ENCODE measurements at places on chromosomes 5 and 9. TPM values are rescaled to one million over a fixed set of nuclear protein-coding genes. Genes with fewer than 3 reads are reported as not detected.

SLC36A3 gene
- not detected for total RNA-seq

PPP3R2 gene
- total RNA-seq = not detected

CTNNAL1 gene
- total RNA-seq = 23.7 TPM

RANBP3L gene
- not detected for total RNA-seq

CYFIP2 gene
- 37.8 TPM for total RNA-seq

SURF1 gene
- total RNA-seq = 47.9 TPM

- no peak for DNase-seq
- H3K4me1 ChIP-seq = no peaks in the 10 kb centered on the region
- H3K4me3 ChIP-seq = no peak overlapping the region
- no peaks in the 10 kb centered on the region for H3K27me3 ChIP-seq
- H3K27ac ChIP-seq = no peak overlapping the region
These were observed 749.2 kb downstream of the TLE4 start for GRCh38 chr9:80320916-80321315.

DNA sequence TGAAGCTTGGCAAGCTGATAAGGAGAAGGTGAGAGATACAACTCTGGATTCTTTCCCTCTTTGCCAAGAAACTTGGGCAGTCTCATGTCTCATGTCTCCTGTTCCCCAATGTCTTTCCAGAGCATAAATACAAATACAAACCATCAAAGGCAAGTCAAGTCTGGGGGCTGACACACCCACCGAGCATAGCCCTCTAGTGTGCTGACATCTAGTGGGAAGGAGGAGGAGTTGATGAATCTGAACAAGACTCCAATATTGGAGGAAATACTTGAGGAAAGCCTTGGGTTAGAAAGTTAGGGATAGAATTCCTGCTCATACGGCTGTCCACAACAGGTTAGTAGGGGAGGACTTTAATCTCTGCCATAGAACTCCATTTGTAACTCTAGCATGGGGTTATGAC, 8.6 kb downstream of the MLANA start:
- no peaks in the 10 kb centered on the region for H3K36me3 ChIP-seq
- no peak overlapping the region for H3K4me3 ChIP-seq
- H3K27me3 ChIP-seq = no peaks in the 10 kb centered on the region

DNA sequence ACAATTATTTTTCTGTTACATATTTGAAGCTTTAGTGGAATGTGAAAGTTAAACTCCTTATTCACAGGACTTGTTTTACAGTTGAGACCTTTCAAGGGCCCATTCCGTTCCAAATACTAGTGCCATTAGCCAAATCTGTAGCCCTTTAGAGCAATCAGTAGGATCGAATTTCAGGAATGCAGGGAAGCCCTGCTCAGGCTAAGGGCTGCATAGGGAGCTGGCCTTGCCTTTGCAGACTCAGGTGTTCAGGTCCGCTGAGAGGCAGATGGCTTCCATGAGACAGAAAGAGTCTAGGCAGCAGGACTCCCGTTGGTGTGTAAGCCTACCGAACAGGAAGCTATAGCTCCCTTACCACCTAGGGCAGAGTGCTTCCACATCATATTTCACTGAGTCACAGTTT, 150.1 kb upstream of the SLC27A6 start:
- H3K4me3 ChIP-seq = no peak overlapping the region
- no peaks in the 10 kb centered on the region for H3K36me3 ChIP-seq
- no peak for DNase-seq
- no peak overlapping the region for H3K27ac ChIP-seq
- no peaks in the 10 kb centered on the region for H3K27me3 ChIP-seq

GRCh38 chr5:177362610-177363507, 5.1 kb downstream of the RGS14 start:
- peak; percentile 69 for DNase-seq
- H3K27me3 ChIP-seq = no peaks in the 10 kb centered on the region
- peaks cover 17% of the 10 kb centered on the region for H3K36me3 ChIP-seq
- peak overlapping the region; percentile 74 for H3K4me3 ChIP-seq

DNA sequence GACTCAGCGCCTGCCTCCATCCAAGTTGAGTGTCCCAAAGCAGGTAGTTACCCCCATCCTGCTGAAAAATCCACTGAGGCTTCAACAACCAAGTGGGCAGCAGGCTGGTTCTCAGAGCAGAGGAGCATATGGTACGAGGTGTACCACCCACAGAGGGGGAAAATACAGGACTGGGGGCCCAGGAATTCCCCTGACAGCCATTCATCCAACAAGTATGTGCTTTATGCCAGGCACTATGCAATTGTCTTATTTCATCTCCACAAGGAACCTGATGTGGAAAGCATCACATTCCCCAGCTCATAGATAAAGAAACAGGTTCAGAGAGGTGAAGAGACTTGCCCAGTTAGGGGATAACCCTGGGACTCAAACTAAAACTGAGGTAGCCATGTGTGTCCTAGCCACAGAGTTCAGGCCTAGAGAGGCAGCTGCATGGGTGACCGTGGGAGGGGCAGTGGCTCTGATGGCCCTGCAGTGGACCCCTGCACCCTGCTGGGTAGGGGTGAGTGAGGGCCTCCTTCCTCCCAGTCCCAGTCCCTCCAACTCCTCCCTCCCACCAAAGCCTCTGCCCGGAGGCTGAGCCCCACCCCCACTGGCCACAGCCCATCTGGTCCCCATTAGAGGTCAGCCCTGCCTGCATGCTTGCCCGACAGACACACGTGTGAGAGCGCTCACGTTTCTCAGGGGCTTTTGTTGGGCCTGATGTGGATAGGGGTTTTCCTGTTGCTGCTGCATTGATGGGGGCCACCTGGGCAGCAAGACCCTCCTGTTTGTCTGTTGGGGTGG, 11.5 kb downstream of the PDLIM4 start:
- H3K4me1 ChIP-seq = peaks cover 50% of the 10 kb centered on the region
- H3K27ac ChIP-seq = no peak overlapping the region
- no peak overlapping the region for H3K4me3 ChIP-seq
- peaks cover 4% of the 10 kb centered on the region for H3K36me3 ChIP-seq
- H3K27me3 ChIP-seq = no peaks in the 10 kb centered on the region

DNA sequence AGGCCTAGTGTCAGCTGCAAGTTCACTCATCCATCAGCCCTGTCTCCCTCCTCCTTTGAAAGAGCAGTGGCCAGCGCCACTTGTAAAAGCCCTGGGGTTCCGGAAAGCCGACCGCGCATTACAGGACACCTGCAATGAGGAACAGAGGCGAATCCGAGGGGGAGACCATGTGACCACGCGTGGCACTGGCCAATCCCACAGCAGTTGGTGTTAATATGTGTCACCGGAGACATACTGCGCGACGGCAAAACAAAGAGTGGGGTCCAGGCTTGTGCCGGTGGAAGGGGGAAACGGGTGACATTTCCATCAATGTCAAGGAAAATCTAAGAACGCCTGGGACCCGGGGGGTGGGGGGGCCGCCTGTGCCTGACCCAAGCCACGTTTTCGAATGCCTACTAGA, 480.8 kb downstream of the SPATA31A7 start:
- no peaks in the 10 kb centered on the region for H3K4me1 ChIP-seq
- DNase-seq = no peak
- H3K4me3 ChIP-seq = no peak overlapping the region
- H3K27ac ChIP-seq = no peak overlapping the region

DNA sequence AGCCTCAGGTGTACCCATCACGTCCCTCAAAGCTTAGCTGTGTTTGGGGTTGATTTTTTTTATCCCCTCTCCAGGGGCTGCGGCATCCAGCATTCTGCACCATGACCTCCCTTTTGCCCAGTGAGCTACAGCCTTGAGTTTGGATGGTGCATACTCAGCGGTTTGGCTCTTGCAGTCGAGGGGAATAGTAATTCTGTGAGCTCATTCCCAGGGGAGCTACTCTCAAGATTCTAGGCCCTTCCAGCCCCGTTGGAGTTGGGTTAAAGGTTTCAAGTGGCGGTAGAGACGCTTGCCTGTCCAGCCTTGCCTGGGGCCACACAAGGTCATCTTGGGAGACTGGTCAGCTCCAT, 102.2 kb upstream of the SPRY4 start:
- H3K27ac ChIP-seq = no peak overlapping the region
- no peak for DNase-seq
- H3K27me3 ChIP-seq = no peaks in the 10 kb centered on the region
- no peaks in the 10 kb centered on the region for H3K36me3 ChIP-seq

DNA sequence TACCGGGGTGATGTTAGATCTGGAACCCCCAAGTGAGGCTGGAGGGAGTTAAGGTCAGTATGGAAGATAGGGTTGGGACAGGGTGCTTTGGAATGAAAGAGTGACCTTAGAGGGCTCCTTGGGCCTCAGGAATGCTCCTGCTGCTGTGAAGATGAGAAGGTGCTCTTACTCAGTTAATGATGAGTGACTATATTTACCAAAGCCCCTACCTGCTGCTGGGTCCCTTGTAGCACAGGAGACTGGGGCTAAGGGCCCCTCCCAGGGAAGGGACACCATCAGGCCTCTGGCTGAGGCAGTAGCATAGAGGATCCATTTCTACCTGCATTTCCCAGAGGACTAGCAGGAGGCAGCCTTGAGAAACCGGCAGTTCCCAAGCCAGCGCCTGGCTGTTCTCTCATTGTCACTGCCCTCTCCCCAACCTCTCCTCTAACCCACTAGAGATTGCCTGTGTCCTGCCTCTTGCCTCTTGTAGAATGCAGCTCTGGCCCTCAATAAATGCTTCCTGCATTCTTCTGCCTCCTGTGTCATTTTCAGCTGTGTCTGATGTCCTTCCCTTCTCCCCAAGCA, 2.3 kb upstream of the MYOZ3 start:
- H3K4me1 ChIP-seq = no peaks in the 10 kb centered on the region
- H3K36me3 ChIP-seq = peaks cover 11% of the 10 kb centered on the region
- no peak for DNase-seq
- H3K27ac ChIP-seq = no peak overlapping the region
- peaks cover 47% of the 10 kb centered on the region for H3K27me3 ChIP-seq
- H3K4me3 ChIP-seq = no peak overlapping the region

- no peaks in the 10 kb centered on the region for H3K27me3 ChIP-seq
- H3K36me3 ChIP-seq = no peaks in the 10 kb centered on the region
- H3K4me1 ChIP-seq = no peaks in the 10 kb centered on the region
- H3K4me3 ChIP-seq = no peak overlapping the region
These were observed 503.0 kb upstream of the CD180 start for GRCh38 chr5:67699560-67699959.

DNA sequence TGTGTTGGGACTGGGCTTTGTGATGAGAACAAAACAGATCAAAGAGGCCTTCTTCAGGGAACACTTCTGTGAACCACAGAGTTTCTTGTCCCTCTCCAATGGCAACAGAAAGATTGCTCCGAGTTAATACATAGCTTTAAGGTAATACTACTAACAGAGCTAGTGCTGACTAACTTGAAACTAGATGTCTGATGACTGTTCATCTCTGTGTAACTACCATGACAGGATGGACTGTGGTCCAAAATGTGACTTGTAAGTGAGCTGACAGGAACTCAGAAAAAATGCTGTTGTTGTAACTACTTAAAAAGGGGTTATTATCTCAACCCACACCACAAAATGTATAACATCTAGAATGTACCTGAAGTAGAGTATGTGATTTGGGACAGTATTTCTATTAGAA, 630.2 kb upstream of the DMAC1 start:
- no peaks in the 10 kb centered on the region for H3K27me3 ChIP-seq
- H3K4me1 ChIP-seq = no peaks in the 10 kb centered on the region
- no peak for DNase-seq
- H3K36me3 ChIP-seq = no peaks in the 10 kb centered on the region
- H3K4me3 ChIP-seq = no peak overlapping the region

GRCh38 chr5:125607018-125607417, 816.2 kb upstream of the GRAMD2B start:
- H3K27ac ChIP-seq = no peak overlapping the region
- H3K36me3 ChIP-seq = no peaks in the 10 kb centered on the region
- H3K4me3 ChIP-seq = no peak overlapping the region
- H3K27me3 ChIP-seq = no peaks in the 10 kb centered on the region
- H3K4me1 ChIP-seq = no peaks in the 10 kb centered on the region
- DNase-seq = no peak

DNA sequence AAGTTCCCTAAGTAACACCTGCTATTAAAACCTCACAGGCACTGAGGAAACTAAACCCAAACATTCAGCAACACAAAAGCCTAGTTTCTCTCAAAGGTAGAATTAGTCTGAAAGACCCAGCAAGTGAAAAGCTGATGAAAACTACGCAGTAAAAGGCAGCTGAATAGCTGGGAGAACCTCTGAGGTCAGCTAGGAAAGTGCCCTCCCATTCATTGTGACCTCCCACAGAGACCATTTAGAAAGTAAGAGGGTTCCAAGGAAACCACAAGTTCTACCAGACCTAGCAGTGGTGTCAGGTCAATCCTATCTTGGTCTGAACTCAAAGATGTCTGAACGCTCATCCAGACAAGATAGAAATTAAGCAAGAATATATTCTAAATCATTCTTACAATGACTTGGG, 144.7 kb downstream of the SSBP2 start:
- DNase-seq = no peak
- no peaks in the 10 kb centered on the region for H3K27me3 ChIP-seq
- no peaks in the 10 kb centered on the region for H3K36me3 ChIP-seq
- no peak overlapping the region for H3K27ac ChIP-seq

Data from Calu3 (cell line).